ENCODE measurements at places on chromosomes 16 and 17.
A peak's percentile ranks its signal among the peaks of the same experiment; 100 is the strongest.

- peak; percentile 7 for DNase-seq
These were observed 57.7 kb downstream of the CMC2 start for GRCh38 chr16:80948886-80949493.

DNA sequence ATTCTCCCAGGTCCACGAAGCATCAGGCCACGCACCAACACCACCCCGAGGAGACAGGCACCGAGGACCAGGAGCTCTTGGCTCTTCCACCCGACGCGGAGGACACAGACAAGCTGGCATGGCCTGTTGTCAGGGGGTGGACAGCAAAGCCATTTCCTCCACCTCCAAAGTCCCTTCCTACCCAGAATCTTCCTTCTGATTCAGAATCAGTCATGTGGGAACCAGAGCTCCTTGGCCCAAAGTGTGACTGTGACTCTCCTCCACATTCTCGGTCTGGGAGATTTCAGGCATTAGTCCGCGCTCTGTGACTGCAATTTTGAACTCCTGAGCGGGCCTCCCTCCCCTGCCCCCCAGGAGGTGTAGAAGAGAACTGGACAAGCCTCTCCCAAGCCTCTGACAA, 9.2 kb downstream of the DNAH17 start:
- DNase-seq = no peak

DNA sequence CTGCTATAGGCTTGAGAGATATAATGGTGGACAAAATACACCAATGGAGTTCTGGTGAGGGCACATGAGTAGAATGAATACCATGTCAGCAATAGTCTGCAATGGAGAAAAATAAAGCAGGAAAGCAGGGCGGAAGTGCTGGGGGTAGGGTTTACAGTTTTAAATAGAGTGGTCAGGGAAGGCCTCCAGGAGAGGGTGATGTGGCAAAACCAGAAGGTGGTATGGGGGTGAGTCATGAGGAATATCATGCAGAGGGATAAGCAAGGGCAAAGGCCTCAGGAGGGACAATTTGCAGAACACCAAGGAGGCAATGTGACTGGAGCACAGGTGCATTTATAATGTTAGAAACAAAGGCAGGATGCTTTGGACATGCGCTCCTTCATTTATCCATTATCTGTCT, 102.0 kb downstream of the ITFG1 start:
- no peak for DNase-seq

- DNase-seq = no peak
These were observed 632 bp downstream of the BAIAP3 start for GRCh38 chr16:1333854-1334700.

GRCh38 chr17:50180620-50181019, 14.8 kb downstream of the SGCA start:
- no peak for DNase-seq

DNA sequence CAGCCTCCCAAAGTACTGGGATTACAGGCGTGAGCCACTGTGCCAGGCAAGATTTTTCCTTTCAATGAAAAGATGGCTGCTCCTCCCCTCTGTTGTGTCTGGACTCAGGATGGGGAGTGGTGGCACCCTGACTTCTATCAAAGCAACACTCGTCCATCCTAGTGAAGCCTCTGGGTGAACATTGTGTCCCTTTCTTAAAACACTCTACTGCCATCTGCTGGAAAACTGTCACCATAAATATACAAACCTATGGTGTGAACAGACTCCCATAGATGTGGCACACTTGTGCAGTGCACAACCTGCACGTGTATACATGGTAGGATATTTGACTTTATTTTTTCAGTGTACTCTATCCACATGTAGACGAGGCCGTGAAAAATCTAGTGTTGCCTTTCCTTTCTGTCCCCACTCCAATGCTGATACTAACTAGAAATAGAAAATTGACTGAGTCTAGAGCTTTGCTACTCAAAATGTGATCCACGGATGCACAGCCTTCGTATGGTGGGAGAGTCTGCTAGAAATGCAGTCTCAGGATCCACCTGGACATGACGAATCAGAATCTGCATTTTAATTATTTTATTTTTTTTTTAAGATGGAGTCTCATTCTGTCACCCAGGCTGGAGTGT, 55.9 kb upstream of the PLCG2 start:
- DNase-seq = no peak

- DNase-seq = no peak
These were observed 379.1 kb upstream of the CDH11 start for GRCh38 chr16:65500919-65501318.

DNA sequence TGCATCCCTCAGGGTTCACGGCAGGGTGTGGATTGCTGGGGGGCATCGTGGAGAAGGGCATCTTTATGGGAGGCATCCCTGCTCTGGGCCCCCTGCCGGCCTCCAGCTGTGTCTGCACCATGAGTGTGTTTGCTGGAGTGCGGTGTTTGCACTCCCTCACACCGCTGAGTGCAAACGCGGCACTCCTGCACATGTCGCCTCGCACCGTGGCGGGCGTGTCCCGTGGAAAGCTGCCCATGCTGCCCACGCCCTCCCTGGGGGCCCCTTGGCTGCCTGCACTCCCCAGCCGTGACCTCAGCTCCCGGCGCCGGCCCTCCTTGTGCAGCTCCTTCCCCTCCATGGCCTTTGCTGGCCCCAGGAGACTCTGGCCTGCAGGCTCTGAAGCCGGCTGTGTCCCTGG, 74.6 kb upstream of the ZNF750 start:
- DNase-seq = no peak

GRCh38 chr16:50428116-50428515, 59.3 kb upstream of the BRD7 start:
- no peak for DNase-seq

- no peak for DNase-seq
These were observed 38.9 kb downstream of the ST3GAL2 start for GRCh38 chr16:70399951-70400350.

- no peak for DNase-seq
These were observed 6.2 kb upstream of the MEOX1 start for GRCh38 chr17:43667947-43668348.

- no peak for DNase-seq
These were observed 19.1 kb downstream of the NGFR start for GRCh38 chr17:49514071-49514721.

DNA sequence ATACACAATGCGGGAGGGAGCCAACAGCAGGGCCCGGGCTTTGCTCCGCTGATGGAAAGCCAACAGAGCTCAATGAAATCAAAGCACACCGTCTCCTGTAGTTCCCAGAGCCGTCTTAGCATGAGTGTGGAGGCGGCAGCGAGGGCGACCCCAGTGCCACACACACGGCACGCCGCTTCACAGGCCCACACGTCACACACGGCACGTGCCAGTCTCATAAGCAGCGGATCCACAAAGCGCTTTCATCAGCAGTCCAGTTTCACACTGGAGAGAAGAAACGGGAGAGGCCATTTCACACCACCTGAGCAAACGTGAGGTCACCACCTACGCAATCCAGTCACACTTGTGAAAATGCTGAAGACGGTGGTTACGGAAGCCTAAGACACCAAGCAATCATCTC, 34.8 kb downstream of the CYB5D2 start:
- DNase-seq = no peak

GRCh38 chr17:6856051-6856450, 24.5 kb upstream of the TEKT1 start:
- no peak for DNase-seq

GRCh38 chr17:2963332-2964027, 99.9 kb downstream of the OR1D5 start:
- DNase-seq = no peak

GRCh38 chr17:39563476-39563875, 44.2 kb downstream of the NEUROD2 start:
- DNase-seq = no peak

DNA sequence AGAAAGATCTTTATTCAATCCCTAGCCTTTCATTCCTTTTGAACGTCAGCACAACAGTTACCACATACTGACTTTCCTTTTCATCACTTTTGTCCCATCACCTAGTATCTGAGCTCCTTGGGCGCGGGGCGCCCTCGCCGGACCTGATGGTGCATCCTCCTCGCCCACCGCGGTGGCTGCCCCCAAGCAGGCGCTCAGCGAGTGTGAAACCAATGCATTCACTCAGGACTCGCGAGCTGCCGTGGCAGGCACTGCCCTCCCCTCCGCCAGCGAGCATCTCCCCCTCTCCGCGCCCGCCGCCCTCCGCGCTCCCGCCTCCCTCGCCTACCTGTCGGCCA, 756 bp downstream of the KLHL11 start:
- peak; percentile 55 for DNase-seq

DNA sequence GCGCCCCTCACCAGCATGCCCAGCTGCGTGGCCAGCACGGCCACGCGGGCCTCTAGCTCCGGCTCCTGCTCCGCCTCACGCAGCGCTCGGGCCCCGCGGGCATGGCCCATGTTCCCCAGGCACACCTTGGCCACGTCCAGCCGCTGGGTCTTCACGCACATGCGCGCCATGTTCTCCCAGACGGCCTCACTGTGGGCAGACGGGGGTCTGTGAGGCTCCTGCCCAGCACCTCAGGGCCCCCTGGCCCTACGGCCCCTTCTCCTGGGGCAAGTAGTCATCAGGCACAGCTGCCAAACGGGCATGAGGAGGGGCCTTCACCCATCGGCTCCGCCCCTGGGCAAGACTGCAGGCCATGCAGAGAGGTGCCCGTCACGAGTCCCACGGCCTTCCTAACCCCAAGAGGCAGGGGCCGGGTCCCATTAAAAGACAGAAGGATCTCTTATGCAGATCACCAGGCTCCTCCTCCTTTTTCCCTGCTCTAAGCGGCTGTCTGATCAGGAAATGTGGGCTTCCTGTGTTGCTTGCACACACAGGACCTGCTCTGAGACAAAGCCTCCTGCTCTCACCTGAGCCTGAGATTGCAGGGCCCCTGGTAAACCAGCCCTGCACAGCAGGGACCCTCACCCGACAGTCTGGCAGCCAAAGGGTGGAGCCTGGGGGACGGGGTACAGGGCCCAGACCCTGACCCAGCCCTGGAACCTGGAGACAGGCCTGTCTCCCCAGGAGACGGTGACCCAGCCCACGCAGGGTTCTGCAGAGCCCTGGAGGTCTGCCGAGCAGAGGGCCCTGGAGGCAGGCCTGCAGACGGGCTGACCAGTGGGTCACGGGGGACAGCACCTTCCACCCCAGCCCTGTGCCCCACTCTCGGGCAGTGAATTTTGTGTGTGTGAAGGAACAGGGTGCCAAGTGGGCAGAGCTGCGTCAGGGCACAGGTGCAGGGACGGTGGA, 6.6 kb upstream of the TMEM204 start:
- no peak for DNase-seq

DNA sequence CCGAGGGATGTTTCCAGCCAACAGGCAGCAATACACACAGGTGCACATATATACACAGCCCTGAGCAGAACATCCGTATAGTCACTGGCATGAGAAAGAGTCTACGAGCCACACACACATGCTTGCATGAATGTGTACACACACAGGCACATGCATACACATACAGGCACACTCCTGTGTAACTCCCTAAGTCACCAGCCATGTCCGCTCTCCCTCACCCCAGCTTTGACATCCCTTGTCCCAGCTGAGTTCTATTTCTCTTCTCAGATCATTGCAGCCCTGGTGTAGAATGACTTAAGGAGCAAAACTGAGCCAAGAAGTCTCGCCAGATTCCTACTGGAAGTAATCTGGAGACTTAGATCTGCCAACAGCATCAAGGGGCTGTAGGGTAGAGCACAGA, 13.1 kb downstream of the CDRT4 start:
- no peak for DNase-seq

GRCh38 chr16:79833559-79833958, 233.0 kb upstream of the MAF start:
- no peak for DNase-seq

- no peak for DNase-seq
These were observed 4.3 kb downstream of the SDK2 start for GRCh38 chr17:73639932-73640331.

Measured in activated T-helper 9 cell treated with anti-CD3 and anti-CD28 coated beads, Interleukin-2, amount 50 U/mL, for 16 hours (primary cell).